ENCODE measurements at places on chromosomes 6 and 20.

DNA sequence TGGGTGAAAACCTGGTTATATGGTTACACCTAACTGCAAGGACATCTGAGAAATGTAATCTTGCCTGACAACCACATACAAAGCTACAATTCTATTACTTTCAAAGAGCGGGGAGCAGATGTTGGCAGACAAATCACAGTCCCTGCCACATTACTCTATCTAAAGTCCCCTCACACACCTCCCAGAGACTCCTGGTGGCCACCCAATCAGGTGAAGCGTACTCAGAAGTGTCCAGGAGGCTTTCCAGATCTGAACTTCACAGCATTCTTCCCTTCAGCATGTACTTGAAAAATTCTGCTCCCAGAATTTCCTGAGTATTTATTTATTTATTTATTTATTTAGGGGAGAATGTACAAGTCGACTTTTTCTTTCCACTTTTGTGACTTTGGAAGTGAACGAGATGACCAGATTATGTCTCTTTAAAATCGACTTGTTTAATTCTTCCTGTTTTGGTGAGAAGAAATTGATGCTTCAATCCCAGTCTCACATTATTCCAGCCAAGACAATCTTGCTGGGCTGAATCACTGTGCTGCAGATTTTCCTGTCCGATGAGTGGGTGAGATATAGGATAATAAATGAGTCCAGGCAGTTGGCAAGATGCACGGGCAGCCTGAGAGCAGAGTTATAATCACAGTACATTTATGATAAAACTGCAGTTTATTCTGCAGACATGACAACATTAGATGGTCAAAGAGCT, 46.9 kb upstream of the POPDC3 start:
- no peak for DNase-seq

GRCh38 chr6:10529231-10529801, 8.2 kb downstream of the GCNT2 start:
- DNase-seq: no peak

DNA sequence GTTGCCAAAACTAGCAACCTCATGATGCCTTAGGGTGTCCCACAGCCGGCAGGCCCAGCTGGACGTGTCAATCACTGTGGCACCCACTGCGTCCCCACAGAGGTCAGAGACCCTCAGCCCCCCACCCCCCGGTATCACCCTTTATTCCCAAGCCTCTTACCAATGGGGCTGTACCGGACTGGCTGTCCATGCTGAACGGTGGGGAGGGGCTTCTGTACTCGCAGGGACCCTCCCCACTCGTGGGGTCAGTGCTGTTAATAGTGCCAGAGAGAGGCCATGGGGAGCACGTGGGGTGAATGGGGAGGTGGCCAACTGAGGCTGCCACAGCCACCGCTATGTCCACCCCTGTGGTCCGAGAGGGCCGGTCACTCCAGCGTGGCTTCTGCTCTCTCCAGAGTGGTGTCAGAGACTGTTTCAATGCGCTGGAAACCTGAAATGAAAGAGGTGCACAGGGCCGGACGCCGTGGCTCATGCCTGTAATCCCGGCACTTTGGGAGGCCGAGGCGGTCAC, 68.6 kb downstream of the THBS2 start:
- no peak for DNase-seq

GRCh38 chr6:138722425-138723371, 50.9 kb upstream of the CCDC28A start:
- DNase-seq: no peak

DNA sequence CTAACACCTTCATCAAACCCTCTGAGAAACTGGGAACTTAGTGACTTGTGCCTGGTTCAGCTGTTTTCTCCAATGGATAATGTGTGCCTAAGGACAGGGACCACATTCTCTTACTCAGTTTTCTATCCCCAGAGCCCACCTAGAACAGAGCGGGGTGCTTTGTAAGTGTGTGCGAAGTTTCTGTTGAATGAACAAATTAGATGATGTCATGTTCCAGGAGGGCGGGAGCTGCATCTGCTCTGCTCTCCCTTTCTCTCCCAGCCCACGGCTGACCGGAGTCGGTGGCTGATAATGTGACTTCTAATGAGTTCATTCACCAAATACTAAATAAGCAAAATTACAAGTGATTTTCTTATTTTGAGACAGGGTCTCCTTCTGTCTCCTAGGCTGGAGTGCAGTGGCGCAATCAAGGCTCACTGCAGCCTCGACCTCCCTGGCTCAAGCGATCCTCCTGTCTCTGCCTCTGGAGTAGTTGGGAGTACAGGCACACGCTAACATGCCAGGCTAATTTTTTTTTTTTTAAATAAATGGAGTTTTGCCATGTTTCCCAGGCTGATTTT, 60.7 kb upstream of the FNDC1 start:
- no peak for DNase-seq

DNA sequence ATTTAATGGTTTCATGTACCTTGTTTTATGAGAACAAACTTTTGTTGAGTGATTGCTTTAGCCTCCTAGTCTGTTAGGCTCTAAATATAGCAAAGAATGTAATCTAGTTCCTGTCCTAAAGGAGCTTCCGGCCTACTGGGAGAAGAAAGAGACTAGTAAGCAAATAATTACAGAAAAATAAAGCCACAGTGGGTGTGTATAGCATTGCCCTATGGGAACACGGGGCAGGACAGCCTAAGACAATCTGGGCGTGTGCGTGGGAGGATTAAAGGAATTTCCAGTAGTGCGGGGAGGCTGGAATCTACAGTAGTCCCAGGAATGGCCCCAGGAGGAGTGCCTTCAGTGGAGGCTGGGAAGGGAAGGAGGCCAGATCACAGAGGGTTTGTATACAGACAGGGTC, 98.1 kb upstream of the AKAP12 start:
- DNase-seq: no peak

GRCh38 chr6:87241304-87241703, 81.1 kb upstream of the SMIM8 start:
- DNase-seq: no peak

DNA sequence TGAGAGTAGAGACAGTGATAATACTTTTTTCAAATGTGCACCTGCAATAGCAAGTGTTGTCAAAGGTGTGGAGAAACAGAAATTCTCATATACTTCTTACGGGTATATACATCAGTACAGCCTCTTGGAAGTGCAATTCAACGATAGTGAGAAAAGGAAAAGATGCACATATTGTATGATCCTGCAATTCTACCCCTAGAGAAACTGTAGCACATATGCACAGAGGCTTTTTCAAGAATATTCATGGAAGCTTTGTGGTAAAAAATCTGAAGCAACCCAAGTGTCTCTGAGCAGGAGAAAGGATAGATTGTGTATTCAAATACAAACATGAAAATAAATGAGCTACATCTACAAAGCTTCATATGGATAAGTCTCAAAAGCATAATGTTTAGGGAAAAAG, 94.7 kb upstream of the PREP start:
- no peak for DNase-seq

GRCh38 chr20:23243791-23244155, 106.8 kb upstream of the NXT1 start:
- no peak for DNase-seq

DNA sequence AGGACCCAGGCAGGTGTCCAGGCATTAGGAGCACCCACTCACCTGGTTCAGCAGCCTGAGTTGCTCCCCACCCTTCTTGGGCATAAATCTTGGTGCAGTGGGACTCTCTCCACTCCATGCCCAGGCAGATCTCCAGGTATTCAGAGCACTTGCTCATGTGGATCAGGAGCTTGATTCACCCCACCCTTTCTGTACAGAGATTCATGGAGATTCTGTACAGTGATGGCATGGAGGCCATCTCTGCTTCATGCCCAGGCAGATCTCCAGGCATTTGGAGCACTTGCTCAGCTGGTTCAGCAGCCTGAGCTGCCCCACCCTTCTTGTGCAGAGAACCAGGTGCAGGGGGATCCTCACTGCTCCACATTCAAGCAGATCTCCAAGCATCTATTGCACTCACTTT, 44.1 kb downstream of the BEND6 start:
- DNase-seq: no peak
